Left lung (tissue), 14 donors: ENCODE measurements at places on chromosomes 7 and 10. TPM values are rescaled to one million over a fixed set of nuclear protein-coding genes. Genes with fewer than 3 reads are reported as not detected.

SCIN gene
- 4.1 TPM for polyA plus RNA-seq

KCND2 gene
- polyA plus RNA-seq: 0.74 TPM

HOXA10 gene
- polyA plus RNA-seq: 0.41 TPM

FGFR2 gene
- 233 TPM for polyA plus RNA-seq

MYH16 gene
- 0.20 TPM for polyA plus RNA-seq

LOXL4 gene
- polyA plus RNA-seq: 6.2 TPM

CALHM1 gene
- polyA plus RNA-seq: 0.15 TPM

CYP3A7 gene
- polyA plus RNA-seq: 2.9 TPM

NPC1L1 gene
- 0.32 TPM for polyA plus RNA-seq

NPSR1 gene
- polyA plus RNA-seq: not detected

GRCh38 chr7:137981668-137982067 is 20.2 kb downstream of the CREB3L2 start:
- DNase-seq: no peak

DNA sequence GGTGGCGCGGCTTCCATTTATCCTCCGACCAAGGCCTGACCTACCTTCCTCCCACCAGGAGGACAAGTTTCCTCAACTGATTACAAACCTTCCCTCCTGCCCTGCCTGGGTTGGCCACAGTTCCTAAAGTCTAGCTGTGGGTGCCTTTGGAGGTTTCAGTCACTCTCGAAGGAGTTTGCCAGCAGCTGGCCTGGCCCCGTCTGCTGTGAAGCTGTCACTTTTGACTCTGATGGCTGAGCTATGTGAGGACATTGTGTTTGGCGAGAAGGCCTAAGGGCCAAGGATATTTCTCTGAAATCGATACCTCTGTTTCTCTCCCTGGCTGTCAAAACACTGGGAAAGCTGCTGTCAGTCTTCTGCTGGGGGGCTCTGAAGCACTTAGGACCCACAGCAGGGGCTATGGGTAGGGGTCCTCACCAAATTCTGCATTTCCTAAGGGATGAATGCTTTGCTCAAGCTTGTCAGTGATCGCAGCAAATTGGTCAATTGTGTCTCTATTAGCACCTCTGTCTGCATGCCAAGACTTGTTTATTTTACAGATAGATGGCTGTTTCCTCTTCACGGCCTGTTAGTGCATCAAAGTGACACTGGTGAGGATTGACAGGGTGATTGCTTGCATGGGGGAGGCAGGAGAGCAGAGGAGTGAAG is 31.9 kb upstream of the SAMD8 start:
- no peak for DNase-seq

- DNase-seq: no peak
Measured at GRCh38 chr10:71244431-71245419, 32.4 kb downstream of the UNC5B start.

DNA sequence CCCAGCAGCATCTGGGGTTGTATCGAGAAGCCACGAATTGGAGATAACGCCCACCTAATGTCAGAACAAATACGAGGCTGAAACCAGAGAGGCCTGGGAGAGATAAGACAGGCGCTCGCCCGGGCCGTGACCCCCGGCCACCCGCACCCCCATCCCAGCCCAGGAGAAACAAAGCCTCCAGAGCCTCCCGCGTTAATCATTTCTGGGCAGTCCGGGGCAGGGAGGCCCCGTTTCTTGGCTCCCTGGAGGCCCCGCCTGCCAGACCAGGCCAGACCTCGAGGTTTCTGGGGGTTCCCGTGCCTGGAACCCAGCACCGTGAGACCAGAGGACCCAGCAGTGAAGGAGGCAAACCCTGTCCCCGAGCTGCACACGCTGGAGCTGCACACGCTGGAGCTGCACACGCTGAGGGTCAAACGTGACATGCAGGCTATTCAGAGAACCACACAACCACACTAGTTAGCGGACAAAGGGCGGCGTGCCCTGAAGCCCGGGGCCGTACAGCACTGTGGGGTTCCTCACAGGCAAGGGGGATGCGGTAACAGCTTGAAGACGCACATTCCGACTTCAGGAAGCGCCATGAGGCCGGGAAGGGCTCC is 53.4 kb downstream of the FOXL3 start:
- DNase-seq: peak; percentile 47

- no peak for DNase-seq
Measured at GRCh38 chr10:87752566-87752965, 65.5 kb downstream of the ATAD1 start.

- no peak for DNase-seq
Measured at GRCh38 chr7:73968487-73968886, 59.5 kb upstream of the ELN start.

DNA sequence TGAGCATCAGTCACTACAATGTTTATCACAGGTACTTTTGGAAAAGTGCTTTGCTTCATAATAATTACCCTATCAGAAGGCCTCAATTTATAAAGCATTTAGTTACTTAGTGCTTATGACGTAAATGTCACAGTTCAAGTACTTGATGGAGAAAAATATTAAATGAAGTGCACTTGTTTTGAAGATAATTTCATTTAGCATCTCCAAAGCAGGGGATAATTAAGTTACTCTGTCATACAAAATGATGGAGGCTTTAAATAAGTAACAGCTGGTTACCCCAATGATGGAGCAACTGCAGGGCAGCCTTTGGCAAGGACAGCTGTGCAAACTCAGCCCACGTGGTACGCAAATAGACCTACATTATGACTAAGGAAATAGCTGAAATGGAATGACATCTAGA is 768.8 kb downstream of the GRM8 start:
- no peak for DNase-seq

DNA sequence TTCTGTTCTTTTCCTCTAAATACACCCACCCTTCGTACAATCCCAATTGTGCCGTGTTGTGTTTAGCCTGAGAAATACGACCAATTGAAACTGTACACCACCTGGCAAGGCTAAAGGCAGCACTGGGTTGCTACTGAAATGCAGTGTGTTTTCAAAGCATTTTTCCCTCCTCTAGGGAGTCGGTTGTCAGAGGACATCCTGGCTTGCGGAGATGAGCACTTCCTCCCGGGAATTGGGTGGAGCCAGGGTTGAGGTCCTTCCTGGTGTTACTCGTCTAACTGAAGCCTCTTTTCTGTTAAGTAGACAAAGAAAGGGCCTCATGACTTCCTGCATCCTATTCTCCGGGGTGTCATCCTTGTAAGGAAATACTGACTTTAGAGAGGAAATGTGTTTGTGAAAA is 133.5 kb downstream of the MTPAP start:
- peak; percentile 27 for DNase-seq

DNA sequence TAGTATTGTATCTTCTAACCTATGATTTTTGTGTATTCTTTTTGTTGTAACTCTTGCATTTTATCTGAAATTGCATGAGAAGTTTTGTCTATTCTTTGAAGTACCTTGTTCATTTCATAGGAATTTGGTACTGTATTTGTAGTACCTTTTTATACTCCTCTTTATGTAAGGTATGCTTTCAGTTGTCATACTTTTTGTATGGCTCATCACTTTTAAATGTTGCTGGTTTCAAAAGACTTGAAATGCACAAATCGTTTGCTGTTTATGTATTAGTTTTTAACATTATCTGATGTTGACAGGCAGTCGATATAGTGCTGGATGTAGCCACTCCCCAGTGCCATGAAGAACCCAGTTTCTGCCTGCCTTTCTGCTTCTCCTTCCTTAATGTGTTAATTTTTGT is 158.1 kb downstream of the SDK1 start:
- DNase-seq: no peak

DNA sequence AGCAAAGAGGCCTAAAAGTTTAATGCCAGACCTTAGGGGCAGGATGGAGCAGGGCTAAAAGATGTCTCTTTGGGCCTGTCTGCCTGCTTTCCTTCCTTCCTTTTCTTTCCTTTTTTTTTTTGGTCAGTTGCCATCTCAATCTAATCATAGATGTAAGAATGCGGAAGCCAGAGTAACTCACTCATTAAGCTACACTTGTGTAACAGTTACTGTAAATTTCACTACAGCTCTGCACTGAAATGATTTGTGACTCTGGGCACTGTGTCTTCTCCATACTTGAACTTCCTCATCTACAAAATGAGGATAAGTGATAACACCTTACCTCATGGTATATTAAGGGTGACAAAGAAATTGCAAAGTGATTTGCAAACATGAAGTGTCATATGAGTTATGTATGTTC is 75.5 kb upstream of the AGK start:
- DNase-seq: no peak

- DNase-seq: no peak
Measured at GRCh38 chr7:13312307-13312706, 624.9 kb downstream of the ARL4A start.

- DNase-seq: no peak
Measured at GRCh38 chr7:146725520-146725919, 608.9 kb downstream of the CNTNAP2 start.

- DNase-seq: no peak
Measured at GRCh38 chr10:12435348-12435747, 86.0 kb downstream of the CAMK1D start.

DNA sequence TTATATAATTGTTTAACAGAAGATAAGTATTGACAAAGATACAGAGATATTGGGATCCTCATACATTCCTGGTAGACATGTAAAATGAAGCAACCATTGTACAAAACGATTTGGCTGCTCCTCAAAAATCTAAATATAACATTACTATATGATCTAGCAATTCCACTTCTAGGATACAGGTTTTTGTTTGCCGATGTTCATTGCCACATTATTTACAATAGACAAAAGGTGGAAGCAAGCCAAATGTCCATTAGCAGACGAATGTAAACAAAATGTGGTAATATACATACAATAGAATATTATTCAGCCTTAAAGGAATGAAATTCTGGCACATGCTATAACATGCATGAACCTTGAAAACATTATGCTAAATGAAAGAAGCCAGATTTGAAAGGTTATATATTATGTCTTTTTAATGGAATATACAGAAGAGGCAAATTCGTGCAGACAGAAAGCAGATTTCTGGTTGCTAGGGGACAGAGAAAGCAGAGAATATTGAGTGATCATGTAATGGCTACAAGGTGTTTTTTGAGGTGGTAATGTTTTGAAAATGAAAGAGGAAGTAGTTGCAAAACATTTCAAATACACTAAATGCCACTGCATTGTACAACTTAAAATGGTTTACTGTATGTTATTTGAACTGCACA is 44.9 kb downstream of the POLR1F start:
- DNase-seq: no peak

DNA sequence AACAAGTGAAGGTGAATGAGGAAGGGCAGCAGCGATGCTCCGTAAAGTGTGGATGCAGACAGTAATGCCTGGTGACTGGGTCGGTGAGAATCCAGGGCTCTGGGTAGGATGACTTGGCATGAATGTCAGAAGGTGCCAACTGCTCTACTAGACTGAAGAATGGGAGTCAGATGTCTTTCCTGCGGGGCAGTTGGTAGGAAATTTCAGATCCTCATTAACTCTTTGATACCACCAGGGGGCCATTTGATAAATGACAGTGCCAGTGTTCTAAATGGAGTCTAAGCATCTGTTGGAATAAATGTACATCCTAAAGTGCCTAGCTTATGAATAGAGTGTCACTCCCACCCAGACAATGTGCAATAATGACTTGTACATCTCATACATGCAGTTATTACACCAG is 462.0 kb downstream of the GRM8 start:
- DNase-seq: no peak

DNA sequence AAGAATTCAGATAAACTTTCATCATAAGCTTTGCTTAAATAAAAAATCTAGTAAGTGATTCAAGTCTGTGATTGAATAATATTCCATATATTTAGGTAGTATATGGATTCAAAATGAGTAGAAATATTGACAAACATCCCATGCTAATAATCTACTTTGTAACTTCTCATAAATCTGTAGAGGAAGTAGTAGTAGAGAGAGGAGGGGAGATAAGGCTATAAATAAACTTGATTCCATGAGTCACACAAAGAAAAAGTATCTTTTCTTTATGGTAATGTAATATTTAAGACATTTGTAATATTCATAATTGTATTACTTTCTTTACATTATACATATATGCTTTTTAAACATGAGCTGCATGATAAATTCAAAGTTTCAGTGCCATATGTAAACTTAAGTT is 25.6 kb upstream of the CD36 start:
- DNase-seq: no peak

GRCh38 chr7:45570797-45571196 is 3.4 kb upstream of the ADCY1 start:
- DNase-seq: no peak

DNA sequence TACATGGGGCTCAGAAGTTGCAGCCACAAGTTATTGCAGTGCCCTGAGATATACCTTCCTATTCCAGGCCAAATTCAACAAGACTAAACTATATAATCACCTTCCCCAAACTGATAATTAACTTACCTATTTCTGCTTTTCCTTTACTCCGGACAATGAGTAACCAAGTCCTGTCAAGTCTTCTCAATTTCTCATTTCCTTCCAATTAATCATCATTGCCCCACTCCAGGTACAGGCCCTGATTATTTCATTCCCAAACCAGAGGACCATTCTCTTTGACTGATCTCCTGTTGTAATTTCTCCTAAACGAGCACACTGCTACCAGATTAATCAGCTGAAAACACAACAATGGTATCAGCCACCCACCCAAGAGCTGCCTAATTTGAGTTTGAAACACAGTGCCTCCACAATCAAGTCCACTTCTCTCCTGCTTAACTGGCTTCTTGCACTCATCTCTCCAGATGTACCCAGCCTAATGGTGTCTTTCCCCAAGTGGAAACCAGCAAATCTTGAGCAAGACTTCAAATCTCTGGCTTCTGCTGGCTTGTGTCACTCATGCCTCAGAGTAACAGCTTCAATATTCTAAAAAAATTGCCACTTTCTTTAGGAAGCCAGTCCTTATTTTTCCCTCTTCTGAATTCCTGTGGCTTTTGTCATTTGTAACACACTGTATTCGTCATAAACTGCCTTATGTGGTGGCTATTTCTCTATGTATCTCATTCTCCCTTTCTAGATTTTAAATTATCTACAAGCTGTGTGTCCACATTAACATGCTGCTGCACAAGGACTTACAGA is 89.1 kb downstream of the CDK6 start:
- no peak for DNase-seq

DNA sequence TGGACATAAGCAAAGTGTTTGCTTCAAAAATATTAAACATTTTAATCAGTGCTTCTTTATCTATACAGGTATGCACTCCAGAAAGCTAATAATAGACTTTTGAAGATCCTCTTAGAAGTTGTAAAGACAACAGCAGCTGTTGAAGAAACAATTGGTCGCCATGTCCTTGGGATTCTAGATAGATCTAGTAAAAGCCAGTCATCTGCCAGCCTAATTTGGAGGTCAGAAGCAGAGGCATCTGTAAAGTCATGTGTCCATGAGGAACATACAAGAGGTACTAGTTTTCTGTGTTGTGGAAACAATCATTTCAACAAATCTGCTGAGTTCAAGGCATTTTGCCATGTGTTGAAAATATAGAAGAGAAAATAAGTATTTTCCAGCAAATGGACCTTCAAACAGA is 89.3 kb downstream of the CYP51A1 start:
- DNase-seq: no peak

- DNase-seq: no peak
Measured at GRCh38 chr10:125565046-125565445, 117.9 kb downstream of the TEX36 start.
